ENCODE measurements at places on chromosomes 3 and 15. TPM values are rescaled to one million over a fixed set of nuclear protein-coding genes. Genes with fewer than 3 reads are reported as not detected.

GRCh38 chr3:65238652-65239051, 550.9 kb upstream of the ADAMTS9 start:
- H3K36me3 ChIP-seq = no peaks in the 10 kb centered on the region
- H3K4me1 ChIP-seq = no peaks in the 10 kb centered on the region
- DNase-seq = no peak
- no peak overlapping the region for H3K4me3 ChIP-seq
- H3K27ac ChIP-seq = no peak overlapping the region
- H3K27me3 ChIP-seq = no peaks in the 10 kb centered on the region

DNA sequence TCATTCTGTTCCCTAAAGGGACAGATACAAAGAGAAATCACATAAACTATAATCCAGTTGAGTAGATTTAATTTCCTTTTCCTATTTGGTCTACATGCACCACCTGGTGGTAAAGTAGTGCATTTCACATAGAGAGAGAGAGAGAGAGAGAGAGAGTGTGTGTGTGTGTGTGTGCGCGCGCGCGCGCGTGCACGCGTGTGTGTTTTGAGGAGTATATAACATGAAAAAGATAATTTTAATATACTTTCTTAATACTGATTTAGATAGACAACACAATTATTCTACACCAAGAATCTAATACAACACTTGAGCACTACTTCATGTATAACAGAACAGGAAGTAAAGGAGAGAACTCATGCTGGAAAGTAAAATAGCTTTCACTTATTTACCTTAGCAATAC, 1.1 kb upstream of the FGF7 start:
- no peak overlapping the region for H3K27ac ChIP-seq
- H3K4me1 ChIP-seq = no peaks in the 10 kb centered on the region
- peak overlapping the region; percentile 34 for H3K4me3 ChIP-seq
- H3K36me3 ChIP-seq = no peaks in the 10 kb centered on the region

DNA sequence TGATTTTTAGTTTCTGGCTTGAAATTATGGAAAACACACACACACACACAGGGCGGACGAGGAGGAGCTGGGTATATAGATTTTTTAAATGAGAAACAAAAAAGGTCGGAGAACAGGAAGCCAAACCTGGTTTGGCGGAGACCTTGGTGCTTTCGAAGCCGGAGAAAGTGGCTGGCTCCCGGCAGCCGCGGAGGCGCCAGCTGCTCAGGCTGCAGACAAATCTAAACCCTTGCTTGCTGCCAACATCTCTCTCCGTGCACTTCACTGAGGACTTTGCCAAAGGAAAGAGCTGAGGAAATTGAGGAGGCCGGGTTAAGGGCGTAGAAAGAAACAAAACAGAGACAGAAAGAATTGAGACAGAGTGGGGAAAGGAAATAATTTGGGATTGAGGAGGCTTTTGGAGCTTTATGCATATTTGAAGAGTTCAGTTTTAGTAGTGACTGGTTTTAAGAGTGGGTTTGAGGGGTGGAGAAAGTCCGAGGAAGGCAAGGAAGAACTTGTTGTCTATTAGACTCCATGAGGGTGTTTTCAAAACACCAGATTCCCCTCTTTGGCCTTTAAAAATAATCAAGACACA, 2.2 kb downstream of the ZIC1 start:
- H3K4me3 ChIP-seq = peak overlapping the region; percentile 15
- peak; percentile 45 for DNase-seq
- no peak overlapping the region for H3K27ac ChIP-seq
- H3K27me3 ChIP-seq = no peaks in the 10 kb centered on the region
- no peaks in the 10 kb centered on the region for H3K36me3 ChIP-seq

Gene PP2D1
- not detected for total RNA-seq

- peak overlapping the region; percentile 24 for H3K27ac ChIP-seq
- DNase-seq = peak; percentile 82
- H3K4me1 ChIP-seq = peaks cover 1% of the 10 kb centered on the region
- no peaks in the 10 kb centered on the region for H3K27me3 ChIP-seq
Measured at GRCh38 chr3:71581457-71582035, 2.0 kb downstream of the FOXP1 start.

Gene MCF2L2
- 1.0 TPM for total RNA-seq

Gene RTP1
- total RNA-seq = 0.16 TPM

DNA sequence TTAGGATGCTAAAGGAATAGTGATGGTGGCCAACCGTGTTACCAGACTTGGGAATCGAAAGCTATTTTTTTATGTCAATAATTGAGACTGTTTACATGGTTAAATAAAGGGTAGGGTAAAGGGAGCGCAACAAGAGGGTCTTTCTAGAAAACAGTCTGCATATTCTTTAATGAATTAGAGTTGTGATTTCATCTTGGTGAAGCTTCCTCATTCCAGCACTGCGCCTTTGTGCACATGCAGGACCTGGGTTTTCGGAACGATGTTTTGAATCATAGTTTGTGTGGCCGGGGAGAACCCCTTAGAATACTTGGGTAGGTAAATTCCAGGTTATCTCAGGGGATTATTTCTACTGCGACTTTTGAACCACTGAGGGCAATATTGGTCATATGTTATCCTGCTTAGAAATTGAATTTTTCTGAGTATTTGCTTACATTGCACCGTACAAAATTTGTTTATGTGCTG, 1.3 kb downstream of the PIK3CA start:
- H3K27me3 ChIP-seq = no peaks in the 10 kb centered on the region
- H3K36me3 ChIP-seq = no peaks in the 10 kb centered on the region
- H3K27ac ChIP-seq = peak overlapping the region; percentile 64
- H3K4me1 ChIP-seq = peaks cover 7% of the 10 kb centered on the region

- no peaks in the 10 kb centered on the region for H3K27me3 ChIP-seq
- H3K27ac ChIP-seq = no peak overlapping the region
- no peak overlapping the region for H3K4me3 ChIP-seq
Measured at GRCh38 chr3:1726741-1727140, 371.9 kb upstream of the CNTN4 start.

- H3K27me3 ChIP-seq = no peaks in the 10 kb centered on the region
- H3K4me3 ChIP-seq = no peak overlapping the region
- DNase-seq = no peak
- H3K4me1 ChIP-seq = no peaks in the 10 kb centered on the region
- no peak overlapping the region for H3K27ac ChIP-seq
Measured at GRCh38 chr3:32004113-32004765, 22.7 kb downstream of the ZNF860 start.

DNA sequence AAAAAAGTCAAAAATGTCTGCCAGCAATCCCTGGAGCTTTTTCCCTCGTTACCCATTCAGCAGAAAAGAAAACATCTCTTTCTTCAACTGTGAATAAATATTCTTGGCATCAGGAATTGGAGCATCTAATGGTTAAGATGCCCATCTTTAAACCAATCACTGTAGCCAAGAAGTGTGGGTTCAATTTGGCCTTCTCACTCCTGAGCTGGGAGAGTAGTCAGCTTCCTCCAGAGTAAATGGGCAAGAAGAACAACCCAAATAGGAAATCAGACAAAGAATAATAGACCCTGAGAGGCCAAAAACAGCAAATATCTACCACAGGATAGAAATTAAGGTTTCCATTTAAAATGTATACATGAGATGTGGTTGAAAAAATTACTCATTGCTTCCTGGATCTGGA, 508.0 kb upstream of the MDFIC2 start:
- no peaks in the 10 kb centered on the region for H3K36me3 ChIP-seq
- H3K27me3 ChIP-seq = no peaks in the 10 kb centered on the region
- H3K4me1 ChIP-seq = no peaks in the 10 kb centered on the region
- no peak for DNase-seq
- no peak overlapping the region for H3K27ac ChIP-seq

DNA sequence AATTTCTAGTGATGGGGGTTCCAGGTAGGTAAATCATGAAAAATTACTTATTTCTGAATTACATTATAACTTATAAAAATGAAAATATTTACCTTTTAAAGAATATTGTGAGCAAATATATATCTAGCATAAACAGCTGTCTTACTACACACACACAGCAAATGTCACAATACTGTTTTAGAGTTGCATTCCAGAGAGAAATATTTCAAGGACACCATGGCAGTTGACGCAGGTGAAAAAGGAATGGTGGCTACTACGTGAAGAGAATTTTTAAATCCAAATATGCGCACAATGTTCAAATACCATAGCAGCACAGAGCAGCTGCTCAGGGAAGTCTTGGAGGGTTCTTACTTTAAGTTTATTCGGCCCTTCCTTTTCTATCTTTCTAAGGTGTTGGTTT, 356.2 kb downstream of the CGGBP1 start:
- H3K36me3 ChIP-seq = no peaks in the 10 kb centered on the region
- no peak overlapping the region for H3K27ac ChIP-seq
- no peak for DNase-seq
- H3K4me1 ChIP-seq = no peaks in the 10 kb centered on the region
- H3K27me3 ChIP-seq = no peaks in the 10 kb centered on the region

GRCh38 chr3:185823078-185824044, 1.5 kb downstream of the IGF2BP2 start:
- peak overlapping the region; percentile 45 for H3K4me3 ChIP-seq
- H3K36me3 ChIP-seq = no peaks in the 10 kb centered on the region
- no peak overlapping the region for H3K27ac ChIP-seq
- DNase-seq = peak; percentile 79
- H3K4me1 ChIP-seq = no peaks in the 10 kb centered on the region

Gene FETUB
- total RNA-seq = not detected
